Anterior cingulate cortex (tissue), 58 donors: ENCODE measurements at places on chromosomes 6 and 20.

DNA sequence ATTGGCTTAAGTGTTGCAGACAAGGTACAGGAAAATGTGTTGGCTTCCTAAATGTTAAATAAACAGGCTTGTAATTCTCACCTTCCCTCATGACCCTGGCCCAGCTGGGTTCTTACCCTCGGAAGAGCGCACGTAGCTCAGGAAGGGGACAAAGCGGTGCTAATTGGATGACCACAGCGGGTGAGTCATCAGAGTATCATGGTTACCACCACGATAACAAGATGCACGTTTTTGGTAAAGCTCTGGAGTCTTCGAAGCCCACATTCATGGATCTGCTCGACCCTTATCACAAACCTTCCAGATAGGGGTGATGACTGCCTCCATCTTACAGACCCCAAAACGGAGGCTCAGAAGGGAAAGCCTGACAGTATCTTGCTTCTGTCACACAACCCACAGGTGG lies 32.8 kb downstream of the APCDD1L start:
- DNase-seq: no peak

GRCh38 chr6:147467428-147467827 lies 41.1 kb upstream of the SAMD5 start:
- DNase-seq: no peak

- DNase-seq: no peak
Measured at GRCh38 chr6:145069966-145070365, 665.4 kb downstream of the EPM2A start.

DNA sequence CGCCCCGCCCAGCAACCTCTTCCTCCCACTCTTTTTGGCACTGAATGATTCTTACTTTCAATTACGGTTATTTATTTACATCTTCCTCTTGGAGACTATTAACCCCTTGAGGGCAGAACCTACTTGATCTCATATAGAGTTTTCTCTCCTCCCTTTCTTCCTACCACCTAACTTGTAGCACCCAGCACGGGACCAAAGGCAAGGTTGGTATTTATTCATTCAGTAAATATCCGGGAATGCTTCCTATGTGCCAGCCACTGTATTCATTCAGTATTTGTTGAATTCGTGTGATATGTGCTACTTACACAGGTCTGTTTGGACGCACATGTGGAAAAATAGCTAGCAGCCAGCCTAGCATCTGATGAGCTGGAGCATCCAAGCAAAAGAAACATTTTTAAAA lies 1.3 kb upstream of the CNKSR3 start:
- DNase-seq: no peak

GRCh38 chr20:43375591-43375990 lies 82.1 kb upstream of the SRSF6 start:
- DNase-seq: no peak

- no peak for DNase-seq
Measured at GRCh38 chr6:25326126-25326525, 47.0 kb downstream of the CARMIL1 start.

DNA sequence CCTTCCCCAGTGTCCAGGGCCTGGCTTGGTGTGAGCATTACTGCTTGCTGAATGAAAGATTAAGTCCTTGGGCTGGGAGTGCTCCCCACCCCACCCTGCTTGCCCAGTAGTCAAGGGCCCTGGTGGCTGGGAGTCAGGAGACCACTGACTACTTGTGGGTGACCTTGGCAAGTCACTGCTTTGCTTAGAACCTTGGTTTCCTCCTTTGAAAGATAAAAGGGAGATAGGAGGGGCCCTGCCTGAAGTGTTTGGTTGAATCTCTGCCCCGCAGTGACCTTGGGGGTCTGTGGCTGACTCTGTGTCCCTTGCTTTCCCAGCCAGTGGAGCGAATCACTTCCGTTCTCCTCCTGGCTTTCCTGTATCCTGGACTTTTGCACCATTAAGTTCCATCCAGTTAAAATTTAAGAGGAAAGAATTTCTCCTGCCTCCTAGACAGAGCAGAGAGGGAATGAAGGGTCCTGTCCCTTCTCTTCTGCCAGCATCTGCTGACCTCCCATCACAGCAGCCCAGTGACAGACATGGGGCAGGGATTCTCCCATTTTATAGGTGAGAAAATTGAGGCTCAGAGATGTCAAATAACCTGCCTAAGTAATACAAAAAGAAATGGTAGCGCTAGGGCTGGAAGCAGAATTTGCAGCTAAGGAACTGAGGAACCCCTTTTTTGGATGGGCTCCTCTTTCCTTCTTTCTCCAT lies 3.5 kb upstream of the EPB41L1 start:
- no peak for DNase-seq
